ENCODE measurements at places on chromosomes 3 and 15.

GRCh38 chr15:60795889-60796288, 316.9 kb upstream of the ICE2 start:
- H3K27ac ChIP-seq, result no peak overlapping the region
- peaks cover 45% of the 10 kb centered on the region for H3K4me1 ChIP-seq
- no peak overlapping the region for H3K4me3 ChIP-seq
- DNase-seq, result no peak
- peaks cover 17% of the 10 kb centered on the region for H3K36me3 ChIP-seq

GRCh38 chr3:141234283-141234682, 2.7 kb downstream of the PXYLP1 start:
- H3K4me1 ChIP-seq, result peaks cover 82% of the 10 kb centered on the region
- H3K36me3 ChIP-seq, result peaks cover 25% of the 10 kb centered on the region
- DNase-seq, result no peak
- H3K27ac ChIP-seq, result no peak overlapping the region

GRCh38 chr15:73782344-73782959, 29.3 kb upstream of the INSYN1 start:
- DNase-seq, result no peak
- no peak overlapping the region for H3K4me3 ChIP-seq
- no peaks in the 10 kb centered on the region for H3K4me1 ChIP-seq
- no peaks in the 10 kb centered on the region for H3K36me3 ChIP-seq

DNA sequence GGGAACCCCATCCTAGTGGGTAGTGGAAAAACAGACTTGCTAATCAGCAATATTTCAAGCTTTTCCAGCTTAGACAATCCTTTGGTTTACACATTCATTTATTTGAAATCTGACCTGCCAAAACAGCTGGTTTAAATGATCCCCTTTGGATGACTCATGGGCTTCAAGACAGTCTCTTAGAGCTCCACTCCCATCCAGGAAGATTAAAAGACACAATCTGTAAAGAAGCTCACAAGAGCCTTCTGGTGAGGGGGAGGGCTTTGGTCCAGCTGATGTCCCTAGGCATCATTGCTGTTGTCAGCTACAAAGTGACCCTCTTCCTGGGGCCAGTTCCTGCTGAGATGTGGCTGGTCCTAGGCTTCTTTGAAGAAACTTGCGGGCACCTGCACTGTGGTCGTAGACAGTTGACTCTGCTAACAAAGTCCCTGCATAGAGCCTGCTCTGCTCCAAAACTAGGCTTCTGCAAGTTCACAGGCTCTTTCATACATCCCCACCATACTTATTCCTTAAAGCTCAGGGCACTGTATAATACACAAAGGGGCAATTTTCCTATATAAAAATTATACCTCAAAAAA, 73.7 kb downstream of the IGSF11 start:
- no peaks in the 10 kb centered on the region for H3K27me3 ChIP-seq
- peaks cover 16% of the 10 kb centered on the region for H3K4me1 ChIP-seq
- no peak for DNase-seq
- no peak overlapping the region for H3K4me3 ChIP-seq

GRCh38 chr3:175965036-175965435, 1105.9 kb downstream of the NAALADL2 start:
- no peaks in the 10 kb centered on the region for H3K4me1 ChIP-seq
- no peak overlapping the region for H3K27ac ChIP-seq
- no peak for DNase-seq

DNA sequence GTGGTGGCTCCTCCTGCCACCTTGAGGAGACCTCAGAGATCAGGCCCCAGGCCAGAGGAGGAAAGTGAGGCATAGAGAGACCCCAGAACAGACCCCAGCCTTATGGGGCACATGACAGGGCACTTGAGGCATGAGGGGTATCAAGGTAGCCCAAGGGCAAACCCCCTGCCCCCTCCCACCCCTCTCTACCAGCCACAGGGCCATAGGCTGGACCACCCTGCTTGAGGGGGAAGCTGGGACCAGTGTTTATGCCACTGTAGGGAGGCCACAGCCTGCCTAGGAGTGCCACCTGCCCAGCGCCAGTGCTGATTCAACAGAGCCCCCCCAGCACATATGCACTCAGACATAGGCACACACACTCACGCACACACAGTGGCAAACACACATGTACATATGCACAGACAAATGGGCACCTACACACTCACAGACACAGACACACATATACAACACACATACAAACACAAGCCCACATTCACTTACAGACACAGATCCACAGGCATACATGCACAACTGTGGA, 10.3 kb downstream of the MYL3 start:
- H3K4me3 ChIP-seq, result no peak overlapping the region
- peak; percentile 17 for DNase-seq
- H3K4me1 ChIP-seq, result no peaks in the 10 kb centered on the region
- H3K27ac ChIP-seq, result no peak overlapping the region
- no peaks in the 10 kb centered on the region for H3K36me3 ChIP-seq

- H3K27me3 ChIP-seq, result peaks cover 44% of the 10 kb centered on the region
- peaks cover 3% of the 10 kb centered on the region for H3K4me1 ChIP-seq
- H3K36me3 ChIP-seq, result no peaks in the 10 kb centered on the region
- no peak overlapping the region for H3K4me3 ChIP-seq
These were observed 9.2 kb upstream of the ACSBG1 start for GRCh38 chr15:78243491-78243941.

- no peaks in the 10 kb centered on the region for H3K4me1 ChIP-seq
- no peak for DNase-seq
- no peaks in the 10 kb centered on the region for H3K27me3 ChIP-seq
- H3K27ac ChIP-seq, result peak overlapping the region; percentile 5
These were observed 31.8 kb downstream of the RBM5 start for GRCh38 chr3:50120364-50121071.

GRCh38 chr3:53773611-53774368, 72.4 kb downstream of the CHDH start:
- H3K27ac ChIP-seq, result no peak overlapping the region
- peaks cover 55% of the 10 kb centered on the region for H3K27me3 ChIP-seq
- H3K4me3 ChIP-seq, result no peak overlapping the region
- no peaks in the 10 kb centered on the region for H3K4me1 ChIP-seq
- no peak for DNase-seq

DNA sequence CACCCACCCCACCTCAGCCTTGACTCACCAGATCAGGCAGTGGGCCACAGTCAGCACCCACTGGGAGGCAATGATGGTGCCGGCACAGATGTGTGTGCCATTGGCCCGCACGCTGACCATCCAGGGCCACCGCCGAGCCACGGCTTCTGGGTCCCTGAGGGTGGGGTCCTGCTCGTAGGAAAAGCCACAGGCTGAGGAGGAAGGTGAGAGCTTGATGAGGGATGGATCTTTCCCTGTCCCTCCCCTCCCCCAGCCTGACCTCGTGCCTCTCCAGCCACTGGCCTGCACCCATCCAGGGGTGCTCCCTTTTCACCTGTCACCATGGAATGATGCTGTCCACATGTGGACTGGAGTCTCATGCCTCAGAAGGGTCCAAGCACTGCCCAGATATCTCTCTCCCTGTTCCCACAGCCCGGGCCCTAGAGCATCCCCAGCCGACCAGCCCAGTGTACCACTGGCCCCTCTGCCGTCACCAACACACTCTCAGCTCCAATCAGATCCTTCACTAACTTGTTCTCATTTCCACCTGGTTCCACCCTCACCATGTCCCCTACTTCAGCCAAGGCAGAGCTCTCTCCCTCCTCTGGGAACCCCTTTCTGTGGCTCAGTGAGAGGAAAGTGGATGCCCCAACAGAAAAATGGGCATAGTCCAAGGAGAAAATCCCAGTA, 2.0 kb downstream of the PRSS50 start:
- peaks cover 43% of the 10 kb centered on the region for H3K27me3 ChIP-seq
- H3K36me3 ChIP-seq, result no peaks in the 10 kb centered on the region
- no peak overlapping the region for H3K4me3 ChIP-seq
- no peak overlapping the region for H3K27ac ChIP-seq

DNA sequence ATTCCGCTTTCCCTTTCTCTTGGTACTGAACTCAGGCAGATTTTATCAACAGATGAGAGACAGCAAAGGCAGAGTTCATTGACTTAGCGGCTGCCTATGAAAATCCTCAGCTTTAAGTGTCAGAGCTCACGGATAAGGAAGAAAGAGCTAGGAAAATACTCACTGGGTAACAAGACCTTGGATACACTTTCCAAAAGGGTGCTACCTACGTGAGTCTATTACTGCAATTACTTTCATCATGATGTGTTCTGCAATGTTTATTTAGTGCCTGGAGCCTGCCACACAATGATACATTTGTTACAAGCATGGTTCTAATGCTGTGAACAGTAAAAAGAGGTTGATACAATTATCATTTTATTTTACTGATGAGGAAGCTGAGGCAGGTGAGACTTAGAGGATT, 177.5 kb downstream of the GRM7 start:
- H3K4me3 ChIP-seq, result no peak overlapping the region
- H3K4me1 ChIP-seq, result no peaks in the 10 kb centered on the region
- no peak for DNase-seq

- peaks cover 13% of the 10 kb centered on the region for H3K27me3 ChIP-seq
- H3K4me1 ChIP-seq, result no peaks in the 10 kb centered on the region
- no peaks in the 10 kb centered on the region for H3K36me3 ChIP-seq
- H3K27ac ChIP-seq, result no peak overlapping the region
- H3K4me3 ChIP-seq, result no peak overlapping the region
These were observed 319.8 kb upstream of the UMPS start for GRCh38 chr3:124410471-124410870.

DNA sequence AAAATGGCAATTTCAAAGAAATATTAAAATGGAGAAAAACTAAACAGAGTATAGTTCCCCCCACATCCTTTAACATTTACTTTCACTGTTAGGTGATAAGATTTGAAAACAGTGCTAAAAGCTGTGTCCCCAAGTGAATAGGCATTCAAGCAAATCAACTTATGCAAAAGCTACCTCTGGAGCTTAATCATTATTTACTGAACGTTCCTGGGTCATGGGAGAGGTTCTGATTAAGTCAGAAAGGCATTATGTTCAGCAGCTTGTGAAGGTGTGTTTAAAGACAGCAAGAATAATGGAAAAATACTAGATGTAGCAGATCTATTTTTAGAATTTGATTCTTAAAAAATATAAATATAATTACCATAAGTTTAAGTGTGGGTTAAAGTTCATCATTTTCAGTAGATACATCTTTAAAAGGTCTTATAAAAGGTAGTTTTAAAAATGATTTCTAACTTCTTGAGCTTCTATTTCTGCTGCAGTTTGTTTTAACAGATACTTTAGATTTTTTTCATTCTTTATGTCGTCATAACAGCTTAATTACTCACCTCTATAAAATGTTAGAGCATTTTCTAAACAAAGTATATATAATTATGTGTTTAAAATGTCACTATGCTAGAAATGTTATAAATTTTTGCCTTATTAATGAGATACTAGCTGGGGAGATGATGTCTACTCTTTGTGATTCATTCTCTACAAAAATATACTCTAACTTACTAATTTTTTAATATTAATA, 127.9 kb downstream of the MITF start:
- no peak for DNase-seq
- no peaks in the 10 kb centered on the region for H3K4me1 ChIP-seq
- H3K36me3 ChIP-seq, result no peaks in the 10 kb centered on the region
- no peak overlapping the region for H3K27ac ChIP-seq

- H3K27me3 ChIP-seq, result no peaks in the 10 kb centered on the region
- no peaks in the 10 kb centered on the region for H3K4me1 ChIP-seq
- no peak overlapping the region for H3K27ac ChIP-seq
These were observed 398.6 kb upstream of the WNT5A start for GRCh38 chr3:55885721-55886120.

GRCh38 chr15:98331676-98332075, 316.7 kb upstream of the IGF1R start:
- H3K27ac ChIP-seq, result no peak overlapping the region
- H3K36me3 ChIP-seq, result no peaks in the 10 kb centered on the region
- H3K4me3 ChIP-seq, result no peak overlapping the region
- H3K4me1 ChIP-seq, result no peaks in the 10 kb centered on the region
- DNase-seq, result no peak

DNA sequence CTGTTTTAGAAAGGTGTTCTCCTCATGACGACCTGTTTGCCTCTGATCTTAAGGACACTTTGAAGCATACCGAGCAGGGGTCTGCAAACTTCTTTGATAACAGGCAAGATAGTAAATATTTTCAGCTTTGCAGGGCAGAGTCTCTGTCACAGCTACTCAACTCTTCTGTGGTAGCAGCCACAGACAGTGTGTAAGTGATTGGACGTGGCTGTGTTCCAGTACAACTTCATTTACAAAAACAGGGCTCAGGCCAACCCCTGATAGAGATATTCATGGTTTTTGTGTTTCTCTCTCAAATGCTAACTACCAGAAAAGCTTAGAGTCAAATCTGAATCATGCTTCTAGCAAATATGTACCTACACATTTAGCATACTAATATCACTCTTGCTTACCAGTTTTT, 51.5 kb downstream of the TGFBR2 start:
- H3K4me3 ChIP-seq, result peak overlapping the region; percentile 54
- H3K36me3 ChIP-seq, result peaks cover 89% of the 10 kb centered on the region

GRCh38 chr3:118080889-118081288, 953.8 kb downstream of the IGSF11 start:
- H3K4me1 ChIP-seq, result no peaks in the 10 kb centered on the region
- H3K27me3 ChIP-seq, result no peaks in the 10 kb centered on the region
- no peak overlapping the region for H3K27ac ChIP-seq
- DNase-seq, result no peak

DNA sequence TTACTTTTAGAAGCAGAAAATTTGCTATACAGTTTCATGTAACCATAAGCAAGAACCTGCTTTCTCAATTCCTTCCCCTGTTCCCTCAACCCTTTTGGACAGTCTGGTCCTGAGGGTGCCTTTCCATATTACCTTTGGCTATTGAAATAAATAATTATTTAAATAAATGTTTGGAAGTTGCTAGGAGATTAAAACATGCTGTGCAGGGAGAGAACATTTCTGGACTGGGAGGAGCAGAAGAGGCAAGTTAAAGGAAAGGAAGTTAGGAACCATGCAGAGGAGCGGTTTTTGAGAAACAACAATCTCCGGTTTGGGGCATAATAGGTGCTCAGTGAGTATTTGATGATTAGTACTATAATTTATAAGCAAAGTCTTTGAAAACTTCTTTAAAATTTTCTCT, 41.8 kb downstream of the ZNF609 start:
- peaks cover 71% of the 10 kb centered on the region for H3K4me1 ChIP-seq
- no peaks in the 10 kb centered on the region for H3K27me3 ChIP-seq
- H3K27ac ChIP-seq, result peak overlapping the region; percentile 80

DNA sequence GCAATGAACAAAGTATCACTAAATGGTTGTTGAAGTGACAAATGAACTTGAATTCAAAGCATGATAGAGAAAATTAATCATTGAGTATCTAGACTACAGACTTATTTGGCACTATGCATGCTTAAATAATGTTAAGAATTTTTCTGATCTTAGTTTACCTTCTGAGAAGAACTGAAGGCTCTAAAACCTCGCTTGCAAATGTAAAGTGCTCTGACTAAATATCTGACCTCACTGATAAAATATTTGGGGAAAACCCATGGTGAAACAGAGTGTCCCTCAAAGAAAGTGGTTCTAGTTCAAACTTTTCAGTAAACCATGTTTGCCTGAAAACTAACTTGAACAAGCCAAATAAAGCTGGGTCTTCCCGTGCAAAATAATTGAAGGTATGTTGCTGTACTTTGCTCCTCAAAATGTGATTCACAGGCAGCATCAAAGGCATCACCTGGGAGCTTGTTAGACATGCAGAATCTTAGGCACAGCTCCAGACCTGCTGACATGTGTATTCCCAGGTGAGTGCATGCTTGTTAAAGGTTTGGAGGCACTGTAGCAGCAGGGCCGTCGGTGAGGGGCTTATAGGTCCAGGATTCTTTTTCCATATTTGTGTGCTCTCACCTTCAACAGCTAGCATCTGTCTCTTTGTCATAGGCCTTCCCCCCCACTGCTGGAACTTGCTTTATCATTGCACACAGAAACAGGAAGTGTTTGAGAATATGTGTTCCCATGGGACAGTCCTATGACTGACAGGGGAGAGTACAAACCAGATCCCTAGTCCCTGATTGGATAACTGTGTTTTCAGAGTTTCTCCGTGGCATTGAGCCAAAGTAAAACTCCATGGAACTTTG, 524.2 kb upstream of the LMCD1 start:
- H3K4me3 ChIP-seq, result no peak overlapping the region
- no peaks in the 10 kb centered on the region for H3K36me3 ChIP-seq
- no peak overlapping the region for H3K27ac ChIP-seq

Data from activated naive CD4-positive, alpha-beta T cell treated with anti-CD3 and anti-CD28 coated beads, Interleukin-2, amount 10 ng/mL, durations not matched to agents 7 days and 5 days (primary cell).